Activated CD4-positive, CD25-positive, alpha-beta regulatory T cell treated with anti-CD3 and anti-CD28 coated beads, Interleukin-2, amount 50 U/mL, for 72 hours (primary cell): ENCODE measurements at places on chromosomes 16 and 17.

GRCh38 chr16:63372815-63373214, 1336.6 kb upstream of the CDH8 start:
- no peak for DNase-seq

DNA sequence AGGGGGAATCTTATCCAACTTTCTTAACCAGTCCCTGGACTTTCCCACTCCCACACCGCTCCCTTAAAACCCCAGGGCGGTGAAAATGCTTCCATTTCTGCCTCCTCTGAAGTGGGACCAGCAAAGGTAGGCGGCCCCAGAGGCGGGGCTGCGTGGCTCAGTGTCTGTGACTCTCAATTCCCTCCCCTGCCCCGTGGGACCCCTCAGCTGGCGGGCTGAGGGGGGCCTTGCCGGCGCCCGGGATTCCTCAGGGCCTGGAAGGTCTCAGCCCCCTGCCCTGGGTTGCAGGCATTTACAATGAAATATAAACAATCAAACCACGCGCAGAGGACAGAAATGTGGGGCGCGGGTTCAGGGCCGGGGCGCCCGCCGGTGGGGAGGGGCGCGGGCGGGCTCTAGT, 3.6 kb downstream of the SOST start:
- no peak for DNase-seq

DNA sequence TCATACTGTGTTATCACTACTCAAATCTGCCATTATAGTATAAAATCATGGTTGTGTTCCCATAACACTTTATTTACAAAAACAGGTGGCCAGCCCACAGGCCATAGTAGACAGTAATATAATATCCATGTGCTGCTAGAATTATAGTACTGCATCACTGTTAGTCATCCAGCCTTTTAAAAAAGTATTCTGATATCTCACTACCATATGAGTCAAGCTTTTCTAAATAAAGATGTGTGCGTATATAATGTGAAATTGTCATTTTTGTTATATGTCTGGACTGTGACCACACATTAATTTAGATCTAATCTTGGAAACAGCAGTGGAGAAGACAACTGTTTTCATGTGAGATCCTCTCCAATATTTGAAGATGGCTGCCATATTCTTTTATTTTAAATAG, 1049.1 kb upstream of the GOT2 start:
- DNase-seq: no peak

- peak; percentile 64 for DNase-seq
Observed at GRCh38 chr17:58006560-58006923, 504 bp downstream of the SRSF1 start.

GRCh38 chr17:76270770-76271668, 5.9 kb downstream of the UBALD2 start:
- DNase-seq: no peak

DNA sequence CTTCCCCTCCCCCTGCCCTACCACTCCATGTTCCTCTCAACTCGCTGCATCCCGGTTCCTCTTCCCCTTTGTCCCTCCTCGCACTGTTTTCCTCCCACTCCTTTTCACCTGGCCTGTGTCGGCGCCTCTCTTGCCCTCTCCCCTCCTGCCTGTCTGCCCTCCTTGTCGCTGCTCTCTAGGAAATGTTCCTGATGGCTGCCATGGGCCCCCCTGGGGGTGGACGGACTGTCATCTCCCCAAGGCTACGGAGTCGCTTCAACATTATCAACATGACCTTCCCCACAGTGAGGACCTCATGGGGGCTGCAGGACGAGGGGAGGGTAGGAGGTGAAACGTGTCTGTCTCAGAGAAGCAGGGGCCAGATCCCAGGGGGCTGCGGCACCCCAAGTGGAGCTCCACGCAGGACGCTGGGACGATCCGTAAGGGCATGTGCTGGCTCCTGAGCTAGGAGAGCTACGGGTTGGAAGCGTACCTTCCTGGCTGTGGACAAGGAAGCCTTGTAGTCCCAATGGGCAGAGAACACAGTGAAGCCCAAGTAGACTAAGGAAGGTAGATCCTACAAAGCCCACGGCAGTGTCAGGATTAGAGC, 39.8 kb upstream of the KDM6B start:
- DNase-seq: no peak

- DNase-seq: no peak
Observed at GRCh38 chr16:13594823-13595222, 325.1 kb upstream of the ERCC4 start.

DNA sequence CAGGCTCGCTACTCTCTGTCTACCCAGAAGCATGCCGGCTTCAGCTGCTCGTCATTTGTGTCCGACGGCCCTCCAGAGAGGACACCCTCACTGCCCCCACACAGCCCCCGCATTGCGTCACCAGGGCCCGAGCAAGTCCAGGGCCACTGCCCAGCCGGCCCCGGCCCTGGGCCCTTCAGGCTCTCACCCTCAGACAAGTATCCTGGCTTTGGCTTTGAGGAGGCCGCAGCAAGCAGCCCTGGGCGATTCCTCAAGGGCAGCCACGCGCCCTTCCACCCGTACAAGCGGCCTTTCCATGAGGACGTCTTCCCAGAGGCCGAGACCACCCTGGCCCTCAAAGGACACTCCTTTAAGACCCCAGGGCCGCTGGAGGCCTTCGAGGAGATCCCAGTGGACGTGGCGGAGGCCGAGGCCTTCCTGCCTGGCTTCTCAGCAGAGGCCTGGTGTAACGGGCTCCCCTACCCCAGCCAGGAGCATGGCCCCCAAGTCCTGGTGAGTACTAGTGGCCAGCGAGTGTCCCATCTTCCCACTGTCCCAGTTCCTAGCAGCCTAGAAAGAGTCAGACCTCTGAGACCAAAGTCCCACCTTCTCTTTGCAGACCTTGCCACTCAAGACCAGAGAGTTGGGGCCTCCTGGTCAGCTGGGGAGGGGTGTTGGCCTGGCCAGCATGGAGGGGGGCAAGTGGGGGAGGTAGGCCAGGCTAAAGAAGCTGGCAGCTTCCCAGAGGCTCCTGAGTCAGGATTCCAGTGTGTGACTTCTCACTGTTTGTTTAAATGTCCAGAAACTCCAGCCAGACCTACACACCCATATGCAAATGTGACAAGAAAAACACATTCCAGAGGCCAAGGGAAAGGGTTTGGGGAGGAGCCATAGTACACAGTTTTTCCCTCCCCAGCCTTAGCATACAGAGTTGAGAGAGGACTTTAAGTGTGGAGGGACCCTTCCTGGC, 18.6 kb downstream of the FOXN1 start:
- DNase-seq: no peak

DNA sequence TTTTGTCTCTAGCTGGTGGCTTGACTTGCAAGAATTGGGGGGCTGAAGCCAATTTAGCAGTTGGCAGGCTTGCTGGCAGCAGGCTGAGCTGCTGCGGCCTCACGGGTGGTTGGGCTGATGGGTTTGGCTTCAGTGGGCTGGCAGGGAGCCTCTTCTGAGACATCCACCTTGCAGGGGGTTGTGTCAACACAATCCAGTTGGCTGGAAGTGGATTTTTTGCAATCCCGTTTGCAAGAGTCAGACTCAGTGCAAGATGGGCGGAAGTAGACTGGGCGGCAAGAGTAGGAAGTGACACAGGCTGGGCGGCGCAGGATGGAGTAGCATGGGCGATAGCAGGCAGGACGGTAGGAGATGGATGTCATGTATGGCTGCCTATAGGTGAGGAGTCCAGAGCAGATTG, 1.5 kb downstream of the KRTAP16-1 start:
- DNase-seq: no peak

GRCh38 chr16:9425236-9425635, 333.8 kb downstream of the HAPSTR1 start:
- DNase-seq: no peak

GRCh38 chr17:40724656-40725055, 21.1 kb upstream of the KRT24 start:
- DNase-seq: no peak

- no peak for DNase-seq
Observed at GRCh38 chr16:81544261-81544660, 99.7 kb downstream of the CMIP start.

DNA sequence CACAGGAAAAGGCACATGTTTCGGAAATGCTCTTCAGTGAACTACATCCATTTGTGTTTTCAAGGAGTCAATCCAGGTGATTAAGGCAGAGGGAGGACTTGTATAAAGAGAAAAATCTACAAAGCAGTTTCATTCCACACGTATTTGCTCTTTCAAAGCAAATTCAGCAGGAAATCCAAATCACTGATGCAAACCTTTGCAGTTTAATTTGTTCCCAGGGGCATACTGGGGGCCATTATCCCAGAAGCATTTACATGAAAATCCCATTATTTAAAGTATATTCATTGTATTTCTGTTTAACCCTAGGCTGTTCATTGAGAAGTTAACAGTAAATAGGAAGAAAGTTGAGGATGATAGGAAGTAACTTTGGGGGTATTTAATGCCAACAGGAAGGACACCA, 147.9 kb downstream of the PMP22 start:
- no peak for DNase-seq

DNA sequence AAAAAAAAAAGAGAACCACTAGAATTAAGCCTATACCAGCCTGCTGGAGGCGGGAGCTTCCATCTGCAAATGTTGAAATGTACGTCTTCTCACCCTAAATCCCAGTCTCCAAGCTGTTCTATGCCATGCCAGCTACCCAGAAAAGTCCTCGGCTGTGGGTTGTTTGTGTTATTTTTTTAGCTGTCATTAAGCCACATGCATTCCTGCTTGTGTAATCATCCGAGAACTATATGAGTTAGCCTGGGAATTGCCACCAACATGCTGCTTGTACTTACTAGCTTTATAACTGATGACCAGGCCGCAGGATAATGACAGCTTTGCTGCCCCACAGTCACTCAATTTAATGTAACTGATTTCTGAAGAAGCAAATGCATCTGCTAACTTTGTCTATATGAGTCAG, 313.9 kb upstream of the SALL1 start:
- no peak for DNase-seq

DNA sequence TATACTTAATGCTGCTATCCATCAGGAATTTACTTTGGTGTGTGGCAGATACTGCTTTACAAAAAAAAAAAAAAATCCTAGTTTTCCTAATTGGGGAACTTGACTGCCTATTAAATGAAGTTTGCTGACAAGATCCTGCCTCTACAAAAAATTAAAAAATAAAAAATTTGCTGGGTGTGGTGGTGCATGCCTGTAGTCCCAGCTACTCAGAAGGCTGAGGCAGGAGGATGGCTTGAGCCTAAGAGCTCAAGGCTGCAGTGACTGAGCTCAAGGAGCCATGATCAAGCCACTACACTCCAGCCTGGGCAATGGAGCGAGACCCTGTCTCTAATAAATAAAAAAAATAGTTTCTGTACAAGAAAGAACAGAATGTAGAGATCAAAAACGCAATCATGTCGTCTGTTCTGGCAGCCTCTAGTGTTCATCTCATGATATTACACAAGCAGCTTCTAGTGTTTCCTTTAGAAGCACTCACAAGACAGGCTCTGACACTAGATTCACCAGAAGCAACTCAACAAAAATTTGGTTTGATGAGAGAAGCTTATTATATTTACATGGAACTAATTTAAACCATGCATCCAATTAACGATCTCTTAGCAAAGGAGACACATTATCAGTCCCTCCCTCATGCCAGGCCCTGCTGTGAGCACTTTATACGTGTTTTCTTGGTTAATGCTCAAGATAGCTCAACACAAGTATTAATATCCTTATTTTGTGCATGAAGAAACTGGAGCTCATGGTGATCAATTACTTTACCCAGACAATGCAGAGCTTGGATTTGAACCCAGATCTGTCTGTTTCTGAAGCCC, 6.8 kb upstream of the KRTAP17-1 start:
- no peak for DNase-seq

DNA sequence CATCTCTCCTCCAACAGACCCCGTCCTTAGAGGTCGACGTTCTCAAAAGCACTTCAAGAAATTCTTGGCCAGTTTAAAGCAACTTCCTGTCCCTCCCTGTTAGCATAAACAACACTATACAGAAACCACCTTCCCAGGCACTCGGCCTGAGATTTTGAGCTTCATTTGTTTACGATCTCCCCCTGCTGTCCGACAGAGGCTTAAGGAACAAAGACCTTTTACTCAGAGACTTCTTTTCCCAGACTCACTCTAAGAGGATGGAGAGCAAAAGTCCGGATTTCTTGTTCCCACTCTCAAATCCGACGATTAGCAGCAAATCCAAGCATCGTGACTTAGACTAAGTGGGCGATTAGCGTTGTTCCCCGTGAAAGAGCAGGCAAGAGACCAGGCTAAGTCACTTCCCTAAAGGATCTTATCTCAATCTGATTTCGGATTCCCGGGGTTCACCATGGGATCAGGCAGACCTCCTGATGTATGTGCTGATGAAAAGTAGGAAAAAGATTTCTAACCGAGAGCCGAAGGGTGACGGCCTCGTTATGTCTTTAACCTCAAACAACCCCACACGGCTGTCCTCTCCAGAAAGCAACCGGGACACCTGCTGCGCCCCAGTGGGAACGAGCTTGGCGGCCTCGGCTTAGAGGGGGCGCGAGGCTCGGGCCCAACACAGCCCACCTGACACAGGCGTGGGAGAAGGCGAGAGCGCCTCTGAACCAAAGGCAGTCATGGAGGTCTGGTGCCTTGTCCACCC, 598 bp downstream of the INPP5K start:
- no peak for DNase-seq

GRCh38 chr16:180101-180675, at the start of gene HBQ1:
Gene HBQ1 (plus strand): TSS chr16:180459. CDS start chr16:180487, 28 bp downstream.
- no peak for DNase-seq

DNA sequence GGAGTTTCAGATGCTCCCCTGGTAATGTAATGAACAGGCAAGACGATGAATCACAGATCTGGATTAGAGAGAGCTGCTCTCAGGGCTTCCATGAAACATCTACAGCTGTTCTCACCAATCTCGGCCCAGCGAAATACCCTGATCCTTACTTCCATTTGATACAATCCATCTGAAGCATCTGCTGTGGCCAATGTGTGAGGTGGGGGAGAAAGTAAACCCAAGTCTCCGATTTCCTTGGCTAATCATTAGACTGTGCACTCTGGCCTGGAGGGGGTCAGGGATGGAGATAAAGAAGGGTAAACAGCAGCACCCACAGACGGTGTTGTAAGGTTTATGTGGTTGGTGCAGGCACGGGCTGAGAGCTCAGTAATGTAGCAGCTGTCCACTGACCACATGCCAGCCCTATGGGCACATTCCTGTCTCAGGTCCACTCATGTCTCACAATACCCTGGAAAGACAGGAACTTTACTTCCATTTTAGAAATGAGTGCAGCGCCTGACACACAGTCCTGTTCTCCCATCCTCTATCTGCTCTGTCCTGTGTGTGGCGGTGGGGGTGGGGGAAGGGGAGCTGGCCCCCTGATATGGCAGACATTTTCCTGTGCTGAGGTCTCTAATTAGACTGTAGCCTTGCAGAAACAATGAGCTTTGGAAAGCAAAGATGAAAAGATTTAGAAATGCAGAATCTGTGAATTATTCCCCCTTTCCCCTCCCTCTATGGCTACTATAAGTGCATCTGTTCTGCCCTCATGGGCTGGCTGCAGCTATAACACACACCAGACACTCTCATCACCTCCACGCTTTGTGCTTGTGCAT, 48.3 kb upstream of the ERN1 start:
- no peak for DNase-seq
